Fibroblast of villous mesenchyme (primary cell): ENCODE measurements at places on chromosomes 6 and 20. TPM values are rescaled to one million over a fixed set of nuclear protein-coding genes. Genes with fewer than 3 reads are reported as not detected.

The HAO1 gene
- total RNA-seq = not detected in 2 replicates

The PLN gene
- total RNA-seq = 5.2 and 7.4 TPM in 2 replicates

The SIRPA gene
- 3.9 and 10.0 TPM in 2 replicates for total RNA-seq

The MTFR2 gene
- total RNA-seq = 0.97 and 4.3 TPM in 2 replicates

The DUSP15 gene
- total RNA-seq = 0.32 TPM in 1 of 2 replicates, not detected in the other

The LHFPL5 gene
- total RNA-seq = not detected in 2 replicates

The LPIN3 gene
- 5.6 and 7.4 TPM in 2 replicates for total RNA-seq

The ZC2HC1B gene
- not detected in 2 replicates for total RNA-seq

The PSORS1C2 gene
- not detected in 2 replicates for total RNA-seq

The LYRM2 gene
- total RNA-seq = 17.7 and 24.2 TPM in 2 replicates

The PGM3 gene
- 102 and 133 TPM in 2 replicates for total RNA-seq

The SLC16A10 gene
- not detected in 2 replicates for total RNA-seq

The CTCFL gene
- total RNA-seq = not detected in 2 replicates

The TENT5A gene
- 21.6 and 22.9 TPM in 2 replicates for total RNA-seq

The HNF4A gene
- not detected in 2 replicates for total RNA-seq

The JPH2 gene
- total RNA-seq = 37.4 and 50.5 TPM in 2 replicates

The ZNF311 gene
- total RNA-seq = 0.43 and 0.97 TPM in 2 replicates

The NKAIN4 gene
- not detected in 2 replicates for total RNA-seq

The OR5V1 gene
- total RNA-seq = not detected in 2 replicates

The COL19A1 gene
- 0.32 and 1.3 TPM in 2 replicates for total RNA-seq

The FOXF2 gene
- total RNA-seq = 0.97 TPM in 1 of 2 replicates, not detected in the other

The POPDC3 gene
- 17.7 and 19.4 TPM in 2 replicates for total RNA-seq

The CD40 gene
- total RNA-seq = 0.43 and 0.97 TPM in 2 replicates

The METTL24 gene
- 0.32 TPM in 1 of 2 replicates, not detected in the other for total RNA-seq

The ADGRF1 gene
- under 0.01 TPM in 1 of 2 replicates, not detected in the other for total RNA-seq

The GPR6 gene
- not detected in 2 replicates for total RNA-seq

The PPARD gene
- total RNA-seq = 8.2 and 8.7 TPM in 2 replicates

The CABLES2 gene
- total RNA-seq = 1.7 and 1.9 TPM in 2 replicates

The EFCAB8 gene
- total RNA-seq = 0.32 and 1.3 TPM in 2 replicates

The MATN4 gene
- total RNA-seq = not detected in 2 replicates

The BHLHE23 gene
- not detected in 2 replicates for total RNA-seq

The PEDS1 gene
- total RNA-seq = 25.9 and 27.7 TPM in 2 replicates

The SPATS1 gene
- total RNA-seq = not detected in 2 replicates

The MRPL14 gene
- 47.5 and 51.9 TPM in 2 replicates for total RNA-seq

The MEP1A gene
- not detected in 2 replicates for total RNA-seq

The C6orf58 gene
- total RNA-seq = not detected in 2 replicates
